Vagina (tissue), 2 donors: ENCODE measurements at places on chromosomes 1 and 21. TPM values are rescaled to one million over a fixed set of nuclear protein-coding genes. Genes with fewer than 3 reads are reported as not detected.

DNA sequence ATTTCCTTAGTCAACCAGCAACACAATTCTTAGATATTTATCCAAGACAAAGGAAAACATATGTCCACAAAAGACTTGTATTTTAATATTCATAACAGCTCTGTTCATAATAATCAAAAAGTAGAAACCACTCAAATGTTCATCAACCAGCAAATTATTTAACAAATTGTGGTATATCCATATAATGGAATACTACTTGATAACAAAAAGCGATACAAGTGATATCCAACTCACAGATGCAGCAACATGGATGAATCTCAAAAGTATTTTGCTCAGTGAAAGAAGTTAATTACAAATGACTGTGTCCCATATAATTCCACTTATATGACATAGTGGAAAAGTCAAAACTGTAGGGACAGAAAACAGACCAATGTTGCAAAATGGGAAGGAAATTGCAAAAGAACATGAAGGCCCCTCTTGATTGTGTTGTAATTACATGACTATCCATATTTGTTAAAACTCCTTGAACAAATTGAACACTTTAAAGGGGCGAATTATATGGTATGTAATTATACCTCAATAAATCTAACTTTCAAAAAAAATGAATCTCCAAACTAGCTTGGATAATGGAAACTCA, 116.9 kb downstream of the EDEM3 start:
- DNase-seq = no peak

DNA sequence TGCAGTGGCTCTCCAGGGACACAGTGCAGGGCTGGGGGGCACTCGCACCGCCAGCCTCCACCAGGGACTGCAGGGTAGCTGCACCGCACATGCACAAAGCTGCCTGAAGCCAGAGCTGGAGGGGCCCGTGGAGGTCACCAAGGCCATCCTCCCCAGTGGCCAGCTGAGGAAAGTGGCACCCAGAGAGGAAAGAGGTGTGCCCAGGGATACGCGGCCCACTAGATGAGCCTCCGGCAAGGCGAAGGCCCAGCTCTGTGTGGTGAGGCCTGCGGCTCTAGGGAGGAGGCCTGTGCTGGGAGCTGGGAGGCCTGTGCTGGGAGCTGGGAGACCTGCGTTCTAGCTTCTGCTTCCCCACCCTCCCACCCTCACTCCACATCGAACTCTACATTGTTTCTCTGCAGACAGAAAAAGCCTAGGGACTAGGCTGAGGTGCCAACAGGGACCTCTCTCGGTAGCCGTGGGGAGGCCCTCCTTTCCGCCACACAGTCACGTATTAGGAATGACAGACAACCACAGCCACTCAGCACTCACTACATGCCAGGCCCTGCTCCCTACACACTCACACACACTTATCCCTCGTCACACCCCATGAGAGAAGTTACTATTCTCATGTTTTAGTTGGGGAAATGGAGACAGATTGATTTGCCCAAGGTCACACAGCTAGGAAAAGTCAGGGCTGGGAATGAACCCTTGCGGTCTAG, 921 bp upstream of the ASCL5 start:
- DNase-seq = no peak

The DISP1 gene
- total RNA-seq = 8.3 TPM

- no peak for DNase-seq
These were observed 3.1 kb downstream of the C1orf162 start for GRCh38 chr1:111476761-111477309.

The C1orf87 gene
- not detected for total RNA-seq

- no peak for DNase-seq
These were observed 150.3 kb downstream of the HMGB4 start for GRCh38 chr1:34013958-34014737.

GRCh38 chr1:156608036-156608674, 6.9 kb upstream of the GPATCH4 start:
- no peak for DNase-seq

GRCh38 chr1:46520063-46520911, 30.7 kb downstream of the DMBX1 start:
- no peak for DNase-seq

DNA sequence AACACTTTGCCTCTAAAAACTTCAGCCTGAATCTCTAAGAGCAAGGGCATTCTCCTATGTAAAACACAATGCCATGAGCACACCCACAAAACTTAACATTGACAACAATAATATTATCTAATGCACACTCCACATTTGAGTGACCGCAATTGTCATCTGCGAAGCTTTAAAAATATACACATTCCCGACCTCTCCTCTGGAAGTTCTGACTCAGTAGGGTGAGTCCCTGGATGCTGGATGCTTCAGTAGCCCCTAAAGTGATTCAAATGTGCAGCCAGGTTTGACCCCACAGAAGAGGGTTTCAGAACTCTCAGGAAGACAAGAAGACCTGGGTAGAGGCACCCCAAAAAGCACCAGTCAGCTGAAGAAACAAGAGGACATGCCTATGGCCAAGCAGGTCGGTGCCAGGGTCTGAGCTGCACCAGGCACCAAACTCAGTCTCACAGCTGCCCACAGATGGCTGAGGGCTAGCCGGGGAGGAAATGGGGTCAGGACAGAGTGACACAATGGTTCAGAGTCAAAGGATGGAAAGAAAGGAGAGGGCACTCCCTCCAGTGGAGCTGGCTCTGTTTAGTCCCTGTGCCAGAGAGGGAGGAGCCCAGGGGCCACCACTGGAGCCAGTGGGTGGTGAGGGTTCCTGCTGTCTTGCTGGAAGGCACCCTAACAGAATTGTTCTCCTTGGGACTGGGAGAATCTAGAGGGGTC, 17.4 kb downstream of the PIK3C2B start:
- no peak for DNase-seq

DNA sequence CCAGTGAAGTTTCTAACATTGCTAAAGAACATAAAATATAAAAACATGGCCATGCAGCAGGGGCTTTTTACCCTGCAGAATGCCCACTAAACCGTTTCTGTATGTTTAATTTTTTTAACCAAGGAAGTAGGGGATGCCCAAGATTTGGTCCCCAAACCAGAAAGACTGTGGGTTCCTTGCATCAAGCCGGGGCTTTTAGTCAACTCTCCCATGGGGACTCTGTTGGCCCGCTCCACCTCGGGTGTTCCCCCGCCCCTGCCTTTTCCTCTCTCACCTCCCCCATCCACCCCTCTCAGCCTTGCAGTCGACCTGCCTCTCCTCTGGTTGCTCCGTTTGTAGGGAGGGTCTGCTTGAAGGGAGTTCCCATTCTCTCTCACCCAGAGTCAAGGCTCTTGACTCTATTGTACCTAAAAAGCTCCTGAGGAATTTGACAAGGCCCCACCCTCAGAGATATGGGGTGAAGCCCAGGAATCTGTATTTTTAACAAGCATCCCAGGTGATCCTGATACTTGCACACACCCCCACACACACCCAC, 117.5 kb downstream of the TOMM20 start:
- no peak for DNase-seq

DNA sequence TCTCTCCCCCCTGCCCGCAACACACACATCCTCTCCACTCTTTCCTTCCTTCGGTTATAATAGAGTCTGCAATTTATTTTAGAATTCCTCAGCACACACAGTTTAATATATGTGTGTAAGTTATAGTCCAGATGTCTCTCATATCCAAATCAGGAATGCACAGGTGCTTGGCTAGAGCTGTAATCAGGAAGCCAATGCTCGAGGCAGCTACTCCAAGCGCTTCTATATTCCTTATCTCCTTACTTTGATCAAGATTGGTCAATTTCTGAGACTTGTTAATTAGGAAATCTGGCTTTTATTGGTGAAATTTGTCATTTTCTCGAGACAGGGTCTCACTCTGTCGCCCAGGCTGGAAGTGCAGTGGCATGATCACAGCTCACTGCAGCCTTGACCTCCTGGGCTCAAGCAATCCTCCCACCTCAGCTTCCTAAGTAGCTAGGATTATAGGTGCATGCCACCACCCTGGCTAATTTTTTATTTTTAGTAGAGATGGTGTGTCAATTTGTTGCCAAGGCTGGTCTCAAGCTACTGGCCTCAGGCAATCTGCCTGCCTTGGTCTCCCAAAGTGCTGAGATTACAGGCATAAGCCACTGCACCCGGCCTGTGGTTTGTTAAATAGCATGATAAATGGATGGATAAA, 27.7 kb downstream of the RPL5 start:
- no peak for DNase-seq

DNA sequence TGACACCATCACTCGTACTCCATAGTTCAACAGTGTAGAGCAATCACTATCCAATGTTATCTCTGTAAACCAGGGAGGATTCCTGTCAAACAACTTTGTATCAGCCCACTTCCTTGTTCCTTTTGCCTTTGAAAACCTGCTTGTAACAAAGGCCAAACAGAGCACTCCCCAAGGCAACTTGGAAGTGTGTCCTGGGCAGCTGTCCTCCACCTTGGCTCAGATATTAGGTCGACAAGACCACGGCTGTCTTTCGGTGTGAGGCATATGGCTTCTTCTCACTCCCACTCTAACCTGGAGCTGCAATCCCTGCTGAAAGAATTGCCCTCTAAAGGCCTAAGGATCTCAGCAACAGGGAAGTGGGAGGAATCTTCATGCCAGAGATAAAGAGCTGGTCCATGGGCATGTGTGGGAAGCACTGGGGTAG, 66.7 kb downstream of the ITPKB start:
- no peak for DNase-seq

DNA sequence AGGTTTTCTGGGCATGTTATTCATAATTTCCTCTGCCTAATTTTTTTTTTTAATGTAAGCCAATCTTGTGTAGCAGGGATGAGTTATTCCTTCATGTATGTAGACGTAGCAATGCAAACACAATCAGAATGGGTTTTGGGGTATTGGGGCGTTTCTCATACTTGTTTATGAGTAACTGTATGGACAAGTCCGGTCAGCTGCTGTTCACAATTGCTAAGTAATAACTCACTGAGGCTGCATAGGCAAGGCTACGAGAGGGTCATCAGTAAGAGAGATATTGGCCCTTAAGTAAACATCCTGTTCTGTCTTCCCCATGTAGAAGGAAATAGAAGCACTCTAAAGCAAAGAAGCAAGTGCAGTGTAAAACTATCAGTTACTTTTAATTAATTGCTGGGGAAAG, 9.5 kb upstream of the TARS2 start:
- no peak for DNase-seq

GRCh38 chr1:179881642-179882252, 338 bp upstream of the TOR1AIP1 start:
- no peak for DNase-seq

The TTC24 gene
- total RNA-seq = not detected

The SRGAP2C gene
- total RNA-seq = 23.8 TPM

The F13B gene
- total RNA-seq = not detected

The ELF3 gene
- 287 TPM for total RNA-seq

DNA sequence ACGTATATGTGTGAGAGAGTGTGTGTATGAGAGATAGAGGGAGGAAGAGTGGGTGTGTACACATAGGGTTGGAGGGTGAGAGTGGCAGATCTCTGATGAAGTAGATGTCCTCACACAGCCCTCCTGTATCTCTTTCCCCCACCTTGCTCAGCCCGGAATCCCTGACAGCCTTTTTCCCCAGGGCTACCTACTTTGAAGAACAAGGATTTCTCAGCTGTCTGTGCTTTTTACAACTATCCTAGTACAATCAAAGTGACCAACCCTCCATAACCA, 29.1 kb upstream of the CADM3 start:
- DNase-seq = no peak

GRCh38 chr1:30762930-30763650, 5.5 kb upstream of the LAPTM5 start:
- DNase-seq = no peak

DNA sequence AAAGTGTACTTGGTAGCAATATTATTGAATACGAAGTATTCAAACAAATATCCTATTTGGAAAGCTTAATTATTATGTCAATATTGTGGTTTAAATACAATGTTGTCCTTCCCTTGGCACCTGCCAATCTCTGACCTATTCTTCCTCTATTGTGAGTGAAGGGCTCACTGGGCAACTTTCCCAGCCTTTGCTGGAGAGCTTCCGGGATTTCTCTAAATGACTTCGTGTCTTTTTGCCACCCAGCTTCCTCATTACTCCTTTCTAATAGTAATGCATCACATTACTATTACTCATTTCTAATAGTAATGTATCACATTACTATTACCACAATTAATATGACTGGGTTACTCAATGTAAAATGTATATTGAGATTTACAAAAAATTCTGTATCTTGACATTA, 880.6 kb downstream of the BRINP3 start:
- no peak for DNase-seq

The FAM151A gene
- not detected for total RNA-seq

DNA sequence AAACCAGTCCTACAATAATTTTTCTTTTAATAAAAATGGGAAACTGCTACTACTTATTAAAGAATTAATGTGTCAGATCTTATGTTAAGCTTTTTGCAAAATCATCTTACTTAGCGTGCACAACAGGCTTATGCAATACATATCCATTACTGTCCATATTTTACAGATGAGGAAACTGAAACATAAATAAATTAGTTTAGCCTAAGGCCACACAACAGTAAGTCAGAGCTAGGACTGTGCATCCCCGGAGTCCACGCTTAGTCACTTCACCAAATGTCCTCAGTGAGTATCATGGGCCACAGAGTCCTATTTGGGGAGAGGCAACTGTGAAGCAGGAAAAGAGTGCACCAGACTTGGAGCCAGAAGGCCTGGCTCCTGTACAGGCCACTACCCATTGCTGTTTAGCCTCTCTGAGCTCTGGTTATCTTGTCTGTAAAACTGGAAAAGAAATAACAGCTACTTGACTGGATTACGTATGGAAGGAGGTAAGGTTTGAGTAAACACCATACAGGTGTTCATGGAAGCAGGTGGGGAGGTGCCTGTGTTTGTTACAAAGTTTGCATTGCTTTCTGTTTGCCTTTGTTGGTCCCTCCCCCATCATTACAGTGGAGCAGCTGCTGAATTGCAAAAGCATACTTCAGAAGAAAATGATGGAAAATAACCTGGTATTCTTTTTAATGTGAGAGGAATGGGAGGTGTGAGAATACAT, 192.8 kb downstream of the FCRL5 start:
- DNase-seq = no peak

- no peak for DNase-seq
These were observed 64.1 kb upstream of the TMPRSS15 start for GRCh38 chr21:18467715-18468114.

The VASH2 gene
- 4.2 TPM for total RNA-seq

The GNG12 gene
- 71.5 TPM for total RNA-seq

DNA sequence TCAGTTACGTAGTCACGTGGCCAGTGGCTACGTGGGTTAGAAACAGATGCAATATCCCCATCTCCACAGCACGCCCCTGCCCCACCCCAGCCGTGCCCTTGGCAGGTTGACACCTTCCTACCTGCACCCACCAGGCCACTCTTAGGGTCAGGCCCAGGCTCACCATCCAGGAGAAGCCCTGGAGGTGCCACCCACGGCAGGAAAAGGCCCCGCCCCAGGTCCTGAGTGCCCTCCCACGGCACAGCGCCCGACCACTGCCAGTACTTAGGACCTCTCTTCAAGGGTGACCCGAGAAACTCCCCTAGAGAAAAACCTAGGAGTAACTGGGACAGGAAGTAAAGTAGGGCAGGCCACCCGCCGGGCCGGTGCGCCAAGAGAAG, 1.5 kb downstream of the C1orf35 start:
- DNase-seq = peak; percentile 87

- no peak for DNase-seq
These were observed 74.1 kb upstream of the JUN start for GRCh38 chr1:58857680-58858673.

GRCh38 chr1:66275083-66275482, 258.9 kb upstream of the SGIP1 start:
- DNase-seq = no peak

The SLC2A5 gene
- total RNA-seq = 8.1 TPM

The FOXO6 gene
- 1.7 TPM for total RNA-seq

GRCh38 chr1:223674119-223674890, 8.8 kb upstream of the CAPN8 start:
- no peak for DNase-seq

The MCOLN2 gene
- total RNA-seq = 1.7 TPM

The GJB3 gene
- 24.6 TPM for total RNA-seq

The HSD3B2 gene
- 10.1 TPM for total RNA-seq
